ENCODE measurements at places on chromosomes 1 and 21.

DNA sequence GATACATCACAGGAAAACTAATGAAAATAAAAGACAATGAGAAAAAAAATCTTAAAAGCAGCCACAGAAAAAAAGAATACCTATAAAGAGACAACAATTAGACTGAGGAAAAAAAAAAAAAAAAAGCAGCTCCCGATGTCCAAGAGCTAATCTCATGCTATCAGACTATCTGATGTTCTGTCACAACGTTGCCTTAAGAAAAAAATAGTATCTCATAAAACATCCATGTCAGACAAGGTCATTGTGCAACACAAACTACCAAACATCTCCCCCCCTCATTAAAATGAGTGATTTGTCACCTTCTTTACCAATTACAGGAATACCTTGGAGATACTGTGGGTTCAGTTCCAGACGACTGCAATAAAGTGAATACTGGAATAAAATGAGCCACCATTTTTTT lies 68.9 kb downstream of the ZNF644 start:
- DNase-seq = no peak

DNA sequence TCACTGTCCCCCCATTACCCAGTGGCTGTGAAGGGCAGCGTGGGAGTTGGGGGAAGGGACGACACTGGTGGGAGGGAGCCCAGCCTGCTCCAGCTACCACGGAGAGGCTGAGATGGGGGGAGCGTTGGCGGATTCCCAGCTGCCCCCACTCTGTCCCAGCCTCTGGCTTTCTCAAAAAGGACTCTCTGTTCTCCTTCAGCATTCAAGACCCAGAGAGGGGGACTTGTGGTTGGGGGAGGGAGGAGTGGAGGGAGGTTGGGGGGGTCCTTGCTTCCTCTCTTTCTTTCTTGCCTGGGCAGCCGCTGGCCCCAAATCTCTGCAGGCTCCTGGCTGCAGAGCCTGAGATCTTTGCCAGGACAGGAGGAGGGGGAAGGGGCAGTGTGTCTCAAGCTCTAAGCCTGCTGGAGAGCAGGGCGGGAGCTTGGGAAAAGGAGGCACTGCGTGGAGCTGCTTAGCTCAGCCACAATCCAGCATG lies 2.2 kb downstream of the ATP1A2 start:
- peak; percentile 87 for DNase-seq

- DNase-seq = peak; percentile 10
Observed at GRCh38 chr1:26627954-26628353, 67.9 kb upstream of the ARID1A start.

DNA sequence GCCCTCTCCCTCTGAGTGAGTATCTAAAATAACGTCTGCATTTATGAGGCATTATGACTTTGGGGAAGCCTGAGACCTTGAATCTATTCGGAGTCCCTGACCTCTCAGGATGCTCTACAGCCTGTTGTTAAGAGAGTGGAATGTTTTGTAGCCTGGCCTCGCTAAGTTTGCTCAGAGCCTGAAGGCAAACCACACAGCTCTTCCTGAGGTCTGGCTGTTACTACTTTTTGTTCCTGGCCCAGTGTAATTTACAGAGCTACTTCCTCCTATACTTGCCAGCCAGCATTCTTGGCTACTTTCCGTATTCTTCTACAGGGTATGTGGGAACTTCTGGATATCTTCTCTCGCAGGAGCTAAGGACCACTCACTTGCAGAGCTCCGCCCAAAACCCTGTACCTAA lies 3.6 kb upstream of the ZMYM4 start:
- peak; percentile 40 for DNase-seq

DNA sequence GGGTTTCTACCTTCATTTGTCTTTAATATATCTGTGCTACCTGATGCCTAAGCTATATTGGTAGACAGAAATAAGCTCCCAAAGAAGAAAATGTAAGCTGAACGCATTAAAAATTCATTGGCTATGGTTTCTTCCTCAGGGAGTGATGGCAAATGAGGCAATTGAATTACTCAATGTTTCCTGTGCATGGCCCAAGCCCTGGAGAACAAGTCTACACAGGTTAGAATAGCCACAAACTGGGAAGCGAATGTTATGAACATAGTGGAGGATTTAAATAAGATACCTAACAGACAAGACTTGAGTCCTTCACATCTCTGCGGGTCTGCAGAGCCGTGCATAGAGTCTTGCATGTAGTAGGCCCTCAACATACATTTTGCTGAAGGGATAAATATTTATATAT lies 350.3 kb downstream of the RWDD3 start:
- DNase-seq = no peak

- no peak for DNase-seq
Observed at GRCh38 chr21:25494804-25495203, 112.5 kb downstream of the MRPL39 start.

DNA sequence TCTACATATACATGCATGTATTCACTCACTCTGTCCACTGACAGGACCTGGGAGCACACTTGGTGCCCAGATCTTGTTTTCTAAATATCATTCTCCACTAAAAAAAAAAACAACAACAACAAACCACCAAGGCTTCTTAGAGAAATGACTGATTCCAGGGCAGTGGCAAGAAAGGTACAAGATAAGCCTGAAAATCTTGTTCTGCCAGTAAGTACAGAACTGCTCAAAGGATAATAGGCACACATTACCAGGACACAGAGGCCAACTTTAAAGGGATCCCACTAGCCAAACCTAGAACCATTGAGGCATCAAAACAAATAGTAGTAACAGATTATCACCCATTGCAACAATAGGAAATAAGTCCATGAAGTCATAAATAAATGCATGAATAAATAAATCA lies 10.7 kb downstream of the HSD11B1 start:
- no peak for DNase-seq

GRCh38 chr1:32736812-32737791 lies 34.5 kb upstream of the SYNC start:
- no peak for DNase-seq

GRCh38 chr1:153401461-153401860 lies 10.6 kb upstream of the S100A8 start:
- no peak for DNase-seq

- no peak for DNase-seq
Observed at GRCh38 chr21:38228537-38228936, 28.3 kb upstream of the KCNJ15 start.
